AML-193 (cell line): ENCODE measurements at places on chromosomes 16 and 17.

GRCh38 chr16:89448656-89449055 lies 41.7 kb downstream of the ANKRD11 start:
- DNase-seq = no peak

GRCh38 chr16:57603115-57604024 lies 25.1 kb upstream of the ADGRG1 start:
- no peak for DNase-seq

DNA sequence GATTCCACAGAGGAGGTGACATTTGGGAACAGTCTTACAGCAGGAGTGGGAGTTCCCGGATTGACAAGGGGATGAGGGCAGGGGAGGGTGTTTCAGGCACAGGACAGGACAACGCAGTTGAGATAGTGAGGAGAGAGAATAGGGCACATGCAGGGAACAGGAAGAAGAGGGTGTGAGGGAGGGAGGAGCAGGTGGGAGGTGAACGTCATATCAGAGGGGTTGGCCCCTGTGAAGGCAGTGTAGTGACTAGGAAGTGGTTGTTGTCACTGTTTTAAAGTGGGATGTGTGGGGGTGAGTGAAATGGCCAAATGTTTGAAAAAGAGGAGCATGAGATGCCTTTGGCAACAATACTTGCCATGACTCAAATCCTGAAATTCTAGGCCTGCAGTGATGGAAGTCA lies 12.2 kb downstream of the PRKCB start:
- DNase-seq = no peak

DNA sequence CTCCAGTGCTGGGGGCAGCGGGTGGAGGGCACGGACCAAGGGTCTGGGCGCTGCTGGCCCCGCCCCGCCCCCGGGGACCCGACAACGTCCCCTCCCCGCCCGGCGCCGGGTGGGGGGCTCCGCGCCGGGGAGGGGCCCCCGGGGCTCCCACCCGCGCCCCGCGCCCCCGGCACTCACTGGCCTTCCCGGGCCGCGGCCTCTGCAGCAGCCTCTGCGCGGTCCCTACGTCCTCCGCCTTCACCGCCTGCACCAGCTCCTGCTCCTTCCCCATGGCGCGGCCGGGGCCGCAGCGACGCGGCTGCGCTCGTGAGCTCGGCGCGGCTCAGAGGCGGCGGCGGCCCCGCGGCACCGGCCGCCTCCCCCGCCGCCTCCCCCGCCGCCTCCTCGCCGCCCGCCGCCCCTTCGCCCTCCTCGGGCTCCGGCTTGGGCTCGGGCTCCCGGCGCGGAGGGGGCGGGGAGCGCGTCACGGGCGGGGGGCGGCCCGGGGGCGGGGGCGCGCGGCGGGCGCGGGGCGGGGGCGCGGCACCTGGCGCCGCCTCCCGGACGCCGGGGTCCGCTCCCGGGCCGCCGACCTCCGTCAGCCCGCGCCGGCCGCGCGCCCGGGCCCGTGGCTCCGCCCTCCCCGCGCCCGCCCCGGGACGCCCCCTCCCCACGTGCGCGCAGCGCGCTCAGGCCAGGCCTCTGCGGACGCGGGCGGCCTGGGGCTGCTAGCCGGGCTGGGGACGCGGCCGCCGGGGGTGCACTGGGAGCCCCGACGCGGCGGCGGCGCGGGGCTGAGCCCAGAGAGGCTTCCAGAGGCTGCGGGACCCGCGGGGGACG lies at the start of gene CASKIN1:
TSS of gene CASKIN1 (minus strand) at position 444 of the 819 bp plus-strand sequence. CDS start at position 271, 173 bp downstream.
- no peak for DNase-seq

DNA sequence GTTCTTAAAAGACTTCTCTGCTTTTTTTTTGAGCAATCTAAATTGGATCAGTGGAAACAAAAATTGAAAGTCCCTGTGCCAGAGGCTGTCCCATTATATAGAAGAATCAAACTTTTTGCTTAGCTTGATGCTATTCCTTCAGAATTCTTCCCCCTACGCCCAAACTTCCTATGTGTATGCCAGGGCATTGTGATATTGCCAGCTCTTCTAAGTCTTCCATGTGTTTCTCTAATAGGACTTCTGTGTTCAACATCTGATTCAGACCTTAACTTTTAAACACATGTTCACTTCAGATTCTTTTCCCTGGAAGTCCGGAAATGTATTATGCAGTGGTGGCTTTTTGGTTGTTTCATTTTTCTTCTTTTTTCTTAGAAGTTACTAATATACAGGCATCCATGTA lies 18.7 kb downstream of the PTRH2 start:
- no peak for DNase-seq

- DNase-seq = peak; percentile 29
Observed at GRCh38 chr16:1963806-1964505, 670 bp downstream of the RPS2 start.

DNA sequence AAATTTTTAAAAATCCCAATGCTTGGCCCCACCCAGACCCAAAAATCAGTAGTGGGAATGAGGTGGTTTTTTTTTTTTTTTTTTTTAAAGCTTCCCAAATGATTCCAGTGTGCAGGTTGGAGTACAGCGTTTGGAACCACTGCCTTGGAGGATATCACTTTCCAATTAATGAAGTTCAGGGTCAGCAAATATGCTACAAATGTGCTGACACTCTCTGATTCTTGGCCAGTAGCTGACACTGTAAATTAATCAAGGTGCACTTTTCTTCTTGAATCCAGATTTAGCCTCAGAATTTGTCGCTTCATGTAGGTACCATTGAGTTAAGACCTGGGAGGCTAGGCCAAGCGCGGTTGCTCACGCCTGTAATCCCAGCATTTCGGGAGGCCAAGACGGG lies 230.2 kb downstream of the SNX29 start:
- DNase-seq = no peak

GRCh38 chr17:63477480-63478440 lies 899 bp downstream of the ACE start:
- DNase-seq = no peak

GRCh38 chr17:33874617-33875060 lies 380.4 kb upstream of the CCL2 start:
- peak; percentile 19 for DNase-seq
